CD4-positive, alpha-beta T cell treated with Interleukin-4 for 1 hour (primary cell): ENCODE measurements at places on chromosomes 4 and X.

DNA sequence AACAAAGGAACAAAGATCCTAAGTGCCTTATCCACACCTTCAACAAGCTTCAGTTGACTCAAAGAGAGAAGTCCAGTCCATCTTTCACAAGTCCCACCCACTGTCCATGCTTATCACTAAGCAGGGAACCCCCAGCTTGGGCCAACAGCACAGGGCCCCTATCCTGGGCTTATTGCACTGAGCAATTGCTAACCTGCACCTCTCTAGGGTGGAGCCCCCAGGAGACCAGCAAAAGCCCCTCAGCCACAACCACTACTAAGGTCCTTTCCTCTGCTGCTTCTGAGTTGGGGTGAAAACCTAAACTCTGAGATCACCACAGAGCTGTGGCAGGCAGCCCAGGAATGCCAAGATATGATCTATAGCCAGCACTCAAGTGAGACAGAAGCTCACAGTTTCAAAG is 96.7 kb upstream of the PBDC1 start:
- DNase-seq: no peak

GRCh38 chrX:29940750-29941149 is 274.6 kb upstream of the MAGEB2 start:
- no peak for DNase-seq

DNA sequence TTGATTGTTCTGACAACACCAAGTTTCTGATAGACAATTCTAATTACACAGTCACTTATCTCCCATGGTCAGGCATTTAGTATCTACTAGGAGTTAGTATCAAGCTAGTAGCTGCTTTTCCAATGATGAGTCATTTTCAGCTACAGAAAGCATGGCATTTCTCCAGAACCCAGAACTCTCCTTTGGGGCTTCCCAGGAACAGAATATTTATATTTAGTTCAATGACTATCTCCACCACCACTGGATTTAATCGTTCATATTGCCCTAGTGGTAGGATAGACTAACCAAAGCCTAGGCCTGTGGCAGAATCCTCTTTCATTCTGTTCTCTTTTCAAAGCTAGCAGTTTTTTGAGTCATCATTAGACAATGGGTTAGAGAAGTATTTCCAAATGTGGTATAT is 569.4 kb downstream of the GABRG1 start:
- DNase-seq: no peak

- no peak for DNase-seq
Observed at GRCh38 chr4:165524532-165525190, 145.9 kb downstream of the CPE start.

DNA sequence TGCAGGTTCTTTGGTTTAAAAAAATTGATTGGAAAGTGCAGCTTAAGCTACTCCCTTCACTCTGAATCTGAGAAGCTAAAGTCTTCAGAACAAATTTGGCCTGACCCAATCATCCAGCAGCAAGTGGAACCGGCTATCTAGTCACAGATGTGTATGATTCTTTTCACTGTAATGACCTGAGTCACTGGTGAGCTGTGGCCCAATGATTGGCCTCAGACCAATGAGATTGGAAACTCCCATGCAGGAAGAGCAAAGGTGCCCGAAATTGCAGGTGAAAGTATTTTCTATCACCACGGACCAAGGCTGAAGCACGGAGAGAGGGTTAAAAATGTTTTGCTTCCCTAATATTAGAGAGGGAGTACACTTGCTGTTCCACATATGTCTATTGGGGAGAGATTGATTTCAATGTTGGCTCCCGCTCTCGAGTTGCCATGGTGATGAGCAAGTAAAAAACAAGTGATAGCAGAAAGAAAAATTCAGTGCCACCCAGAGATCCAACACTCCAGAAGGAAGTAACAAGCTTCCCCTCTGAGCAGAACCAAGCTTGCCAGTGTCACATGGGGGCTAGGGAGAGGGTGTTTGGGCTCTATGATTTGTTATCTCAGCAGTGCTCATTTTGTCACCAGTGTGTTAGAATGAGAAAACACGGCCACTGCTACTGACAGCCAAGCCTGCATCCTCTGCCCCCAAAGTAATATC is 11.2 kb downstream of the RIPPLY1 start:
- no peak for DNase-seq

GRCh38 chr4:174260099-174260498 is 23.4 kb downstream of the FBXO8 start:
- DNase-seq: no peak

- DNase-seq: no peak
Observed at GRCh38 chrX:73577361-73577760, 14.4 kb downstream of the CHIC1 start.

DNA sequence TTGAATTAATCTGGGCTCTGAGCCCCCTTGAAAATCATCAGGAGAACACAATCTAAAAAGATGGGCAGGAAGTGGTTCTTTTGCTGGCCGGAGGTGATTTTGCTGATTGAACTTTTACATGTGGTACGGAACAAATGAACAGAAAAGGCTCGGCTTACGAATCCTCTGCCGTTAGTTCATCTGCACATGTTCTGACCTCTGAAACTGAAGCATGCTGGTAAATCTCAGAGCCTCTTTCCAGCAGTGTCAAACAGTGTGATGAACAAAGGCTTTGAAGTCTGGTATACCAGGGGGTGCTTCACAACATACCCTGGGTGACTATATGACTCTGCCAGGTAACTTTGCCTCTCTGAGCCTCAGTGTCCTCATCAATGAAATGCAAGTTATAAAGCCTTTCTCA is 194.2 kb upstream of the C1QTNF7 start:
- DNase-seq: peak; percentile 23

- DNase-seq: no peak
Observed at GRCh38 chr4:2367626-2368025, 50.8 kb downstream of the ZFYVE28 start.

- DNase-seq: no peak
Observed at GRCh38 chr4:57061395-57061794, 48.8 kb downstream of the IGFBP7 start.

GRCh38 chr4:42152507-42153504 is at the start of gene BEND4:
Gene BEND4 (minus strand): TSS chr4:42152655. CDS start chr4:42152143, 512 bp downstream.
- DNase-seq: peak; percentile 44

DNA sequence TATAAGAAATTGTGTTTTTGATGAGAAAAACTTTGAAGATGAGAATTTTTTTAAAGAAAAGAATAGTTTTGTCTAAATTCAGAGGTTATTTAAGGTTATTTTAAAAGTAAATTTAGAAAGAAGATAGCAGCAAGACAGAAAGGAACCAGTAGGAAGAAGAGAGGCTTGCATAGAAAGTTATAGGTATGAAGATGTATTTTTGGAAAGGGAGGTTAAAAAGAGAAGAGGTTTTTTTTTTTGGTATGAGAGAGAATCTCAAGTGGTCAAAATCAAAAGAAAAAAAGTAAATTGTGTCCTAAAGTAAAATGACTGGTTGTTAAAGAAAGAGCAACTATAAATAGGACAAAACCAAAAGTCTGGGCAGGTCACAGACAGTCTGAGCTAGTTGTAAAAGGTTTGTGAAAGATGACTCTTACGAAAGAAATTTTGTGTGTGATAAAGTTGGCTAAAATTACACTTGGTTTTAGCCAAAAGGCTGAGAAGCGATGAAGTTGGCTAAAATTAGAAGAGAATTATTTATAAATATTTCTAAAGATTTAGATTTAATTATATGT is 16.4 kb upstream of the EIF4E start:
- no peak for DNase-seq

- no peak for DNase-seq
Observed at GRCh38 chr4:183691897-183692296, 32.8 kb downstream of the TRAPPC11 start.

DNA sequence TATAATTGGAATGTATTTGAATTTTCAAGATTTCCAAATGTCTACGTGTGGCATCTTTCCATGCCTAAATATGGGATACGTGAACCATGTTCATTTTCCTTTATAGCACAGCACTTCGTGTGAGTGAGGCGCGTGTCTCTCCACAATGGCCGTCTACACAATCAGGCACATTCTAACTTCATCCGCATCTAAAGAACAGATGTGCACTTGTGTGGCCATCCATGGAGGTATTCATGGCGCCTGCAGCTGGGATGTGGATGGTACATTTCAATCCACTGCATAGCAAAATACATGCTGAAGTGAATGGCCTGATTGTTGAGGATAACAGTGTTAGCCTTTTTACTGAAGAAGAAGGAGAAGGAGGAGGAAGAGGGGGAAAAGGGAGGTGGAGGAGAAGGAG is 34.5 kb upstream of the TRIM2 start:
- DNase-seq: no peak

DNA sequence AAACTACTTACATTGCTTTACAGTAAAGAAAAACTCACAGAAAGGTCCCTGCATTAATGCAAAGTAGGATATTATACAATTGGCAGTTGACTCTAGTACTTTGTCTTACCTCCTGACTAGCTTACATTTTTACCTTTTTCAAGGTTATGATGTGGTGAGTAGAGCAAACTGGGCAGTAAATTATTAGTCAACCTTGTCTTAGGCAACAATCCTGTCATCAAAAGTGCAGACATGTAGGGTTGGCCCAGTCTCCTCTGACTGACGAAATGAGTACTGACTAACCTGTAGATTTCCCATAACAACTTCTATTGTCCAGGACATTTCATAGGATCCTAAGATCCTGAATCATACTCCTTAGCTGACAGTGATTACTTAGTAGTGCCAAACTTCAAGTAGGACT is 142.0 kb upstream of the NUDT6 start:
- no peak for DNase-seq

- DNase-seq: no peak
Observed at GRCh38 chr4:175705407-175705806, 106.7 kb downstream of the GPM6A start.

- DNase-seq: no peak
Observed at GRCh38 chrX:153861733-153862310, 24.2 kb downstream of the L1CAM start.
